ENCODE measurements at places on chromosomes 12 and 14.

GRCh38 chr12:125159702-125160101 lies 94.5 kb downstream of the AACS start:
- DNase-seq = no peak

DNA sequence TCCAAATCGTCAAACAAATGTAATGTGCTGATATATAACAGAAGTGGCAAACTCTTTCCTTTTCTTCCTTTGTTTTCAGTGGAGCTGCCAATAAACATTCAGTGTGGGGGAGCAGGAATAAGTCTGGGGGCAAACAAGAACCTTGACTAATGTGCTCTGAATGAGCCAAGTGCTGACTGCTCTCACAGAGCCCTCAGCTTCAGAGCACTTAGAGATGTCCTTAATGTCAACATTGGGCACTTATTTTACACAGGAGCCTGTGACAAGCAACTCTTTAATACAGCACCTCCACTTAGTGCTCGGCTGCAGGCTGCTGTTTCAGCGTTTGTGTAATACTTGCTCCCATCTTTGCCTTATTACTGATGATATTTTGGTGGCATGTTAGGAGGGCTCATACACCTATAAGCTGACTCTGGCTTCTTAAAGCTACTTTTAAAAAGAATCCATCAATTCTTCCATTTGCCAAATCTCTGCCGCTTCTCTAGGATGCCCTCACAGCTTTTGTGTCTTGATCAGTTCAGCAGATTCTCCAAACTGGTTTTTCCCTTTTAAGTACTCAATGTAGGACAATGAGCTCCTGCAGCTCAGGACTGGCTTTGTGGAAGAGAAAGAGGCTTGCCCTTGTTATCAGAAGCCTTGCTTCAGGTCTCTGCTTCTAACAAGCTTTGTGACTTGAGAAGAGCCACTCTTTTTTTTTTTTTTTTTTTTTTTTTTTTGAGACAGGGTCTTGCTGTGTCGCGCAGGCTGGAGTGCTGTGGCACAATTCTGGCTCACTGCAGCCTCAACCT lies 206.6 kb downstream of the MON2 start:
- DNase-seq = no peak

DNA sequence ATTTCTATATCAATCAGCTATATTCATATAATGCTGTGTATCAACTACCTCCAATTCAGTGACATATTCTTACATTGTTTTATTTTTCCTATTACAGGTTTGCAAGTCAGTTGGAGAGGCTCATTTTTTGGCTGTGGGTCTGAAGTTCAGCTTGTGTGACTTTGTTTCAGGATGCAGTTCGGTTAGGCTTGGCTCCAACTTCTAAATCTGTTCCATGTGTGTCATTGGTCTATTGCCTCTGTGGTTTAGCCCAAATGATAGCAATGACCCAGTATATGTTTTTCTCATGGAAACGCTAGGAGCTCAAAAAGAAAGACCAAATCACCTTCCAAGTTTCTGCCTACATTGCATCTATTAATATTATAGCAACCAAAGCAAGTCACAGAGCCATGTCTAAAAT lies 848.6 kb upstream of the LRFN5 start:
- no peak for DNase-seq

- no peak for DNase-seq
These were observed 113.8 kb upstream of the G2E3 start for GRCh38 chr14:30445011-30445793.

DNA sequence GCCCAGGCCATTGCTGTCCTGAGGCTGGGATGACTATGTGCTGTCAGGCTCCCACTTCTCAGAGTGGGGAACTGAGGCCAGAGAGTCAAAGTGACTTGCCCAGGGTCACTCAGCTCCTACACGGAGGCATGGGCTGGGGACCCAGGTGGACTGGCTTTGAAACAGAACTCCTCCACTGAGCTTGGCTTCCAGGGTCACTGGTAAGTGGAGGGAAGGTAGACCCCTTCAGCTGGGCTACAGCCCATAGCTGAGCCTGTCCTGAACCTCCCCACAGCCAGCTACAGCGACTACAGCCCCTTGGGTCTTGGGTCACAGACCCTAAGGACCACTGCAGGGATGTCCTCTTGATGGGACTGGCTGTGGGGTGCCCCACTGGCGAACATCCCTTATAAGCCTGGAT lies 40.3 kb upstream of the TRAF3 start:
- DNase-seq = no peak

DNA sequence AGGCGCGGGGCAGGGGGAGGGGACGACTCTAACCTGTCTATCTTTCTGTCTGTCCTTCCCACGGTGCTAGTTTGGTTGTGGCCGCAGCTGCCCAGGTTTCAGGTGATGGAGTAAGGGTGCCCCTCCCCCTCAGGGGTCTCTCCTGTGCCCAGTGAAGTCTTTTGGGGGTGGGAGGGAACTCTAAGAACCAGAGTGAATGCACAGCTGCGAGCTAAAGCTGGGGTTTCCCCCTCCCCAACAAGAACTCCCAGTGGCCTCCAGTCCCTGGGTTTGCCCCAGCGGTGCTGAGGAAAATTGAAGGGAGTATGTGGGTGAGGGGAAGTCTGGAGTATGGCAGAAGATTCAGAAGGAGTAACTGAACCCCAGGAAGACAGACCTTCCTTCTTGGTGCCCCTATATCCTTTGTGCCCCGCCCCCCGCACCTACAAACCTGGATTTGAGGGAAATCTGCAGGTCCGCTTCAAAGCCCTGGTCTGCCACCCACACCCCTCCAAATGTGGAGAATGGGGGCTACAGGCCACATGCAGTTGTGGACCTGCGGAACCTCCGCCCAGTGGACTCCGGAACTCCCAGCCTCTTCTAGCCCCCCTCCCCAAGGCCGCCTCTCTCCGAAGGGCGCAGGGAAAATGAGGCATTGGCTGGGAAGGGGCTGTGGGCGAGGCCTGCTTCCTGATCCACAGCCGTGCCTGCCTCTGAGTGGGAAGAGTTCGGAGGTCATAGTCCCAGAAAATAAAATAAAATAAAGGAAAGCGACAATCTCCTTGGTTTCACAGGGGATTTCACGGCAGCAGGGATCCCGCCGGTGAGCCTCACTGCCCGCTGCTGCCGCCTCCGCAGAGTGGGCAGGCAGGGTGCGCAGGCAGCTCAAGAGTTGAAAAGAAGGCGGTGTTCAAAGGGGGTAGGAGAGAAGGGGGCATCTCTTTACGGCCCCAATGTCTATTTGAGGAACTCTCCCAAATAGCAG lies 3.4 kb upstream of the HOXC9 start:
- DNase-seq = no peak

DNA sequence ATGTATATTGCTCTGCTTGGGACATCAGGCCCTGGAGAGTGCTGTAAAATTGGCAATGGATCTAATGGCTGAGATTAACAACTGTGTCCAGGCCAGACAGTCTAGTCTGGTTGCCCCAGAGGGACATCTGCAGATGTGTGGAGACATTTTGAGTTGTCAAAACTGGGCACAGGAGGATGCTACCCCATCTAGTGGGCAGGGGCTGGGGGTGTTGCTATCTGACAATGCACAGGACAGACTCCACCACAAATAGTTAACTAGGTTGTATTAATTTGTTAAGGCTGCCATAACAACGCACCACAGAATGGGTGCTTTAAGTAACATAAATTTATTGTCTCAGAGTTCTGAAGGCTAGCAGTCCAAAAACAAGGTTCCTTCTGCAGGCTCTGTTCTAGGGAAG lies 302.5 kb upstream of the AMIGO2 start:
- DNase-seq = no peak

DNA sequence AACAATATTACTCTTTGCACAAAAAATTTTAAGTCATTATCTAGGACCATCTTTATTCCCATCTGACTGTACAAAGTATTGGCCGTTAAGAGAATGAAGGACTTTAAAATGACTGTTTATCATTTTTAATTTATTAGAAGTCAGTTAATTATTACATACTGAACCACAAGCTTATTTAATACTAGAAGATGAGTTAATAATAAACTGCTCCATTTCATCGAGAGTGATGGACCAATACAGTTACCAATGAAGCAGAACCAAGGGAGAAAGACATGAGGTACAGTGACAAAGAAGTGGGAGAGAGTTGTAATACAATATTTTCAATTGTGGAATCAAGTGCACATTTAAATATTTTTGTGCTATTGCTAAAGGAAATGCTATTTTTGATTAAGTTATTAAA lies 83.3 kb downstream of the PTPRO start:
- no peak for DNase-seq

- no peak for DNase-seq
These were observed 69.9 kb downstream of the ARL6IP4 start for GRCh38 chr12:123050331-123050831.

DNA sequence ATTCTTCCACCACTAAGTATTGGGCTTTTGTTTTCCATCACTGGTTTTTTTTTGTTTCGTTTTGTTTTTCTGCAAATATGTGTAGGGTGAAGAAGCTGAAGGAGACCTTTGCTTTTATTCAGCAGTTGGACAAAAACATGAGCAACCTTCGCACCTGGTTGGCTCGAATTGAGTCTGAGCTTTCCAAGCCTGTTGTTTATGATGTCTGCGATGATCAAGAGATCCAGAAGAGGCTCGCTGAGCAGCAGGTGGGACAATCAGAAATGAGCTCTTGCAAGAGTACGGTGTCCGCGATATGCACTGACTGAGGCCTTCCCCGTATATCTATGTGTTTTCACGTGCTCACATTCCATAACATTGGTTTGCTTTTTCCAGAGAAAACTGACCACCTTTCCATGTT lies 91.5 kb downstream of the ESR2 start:
- DNase-seq = no peak

DNA sequence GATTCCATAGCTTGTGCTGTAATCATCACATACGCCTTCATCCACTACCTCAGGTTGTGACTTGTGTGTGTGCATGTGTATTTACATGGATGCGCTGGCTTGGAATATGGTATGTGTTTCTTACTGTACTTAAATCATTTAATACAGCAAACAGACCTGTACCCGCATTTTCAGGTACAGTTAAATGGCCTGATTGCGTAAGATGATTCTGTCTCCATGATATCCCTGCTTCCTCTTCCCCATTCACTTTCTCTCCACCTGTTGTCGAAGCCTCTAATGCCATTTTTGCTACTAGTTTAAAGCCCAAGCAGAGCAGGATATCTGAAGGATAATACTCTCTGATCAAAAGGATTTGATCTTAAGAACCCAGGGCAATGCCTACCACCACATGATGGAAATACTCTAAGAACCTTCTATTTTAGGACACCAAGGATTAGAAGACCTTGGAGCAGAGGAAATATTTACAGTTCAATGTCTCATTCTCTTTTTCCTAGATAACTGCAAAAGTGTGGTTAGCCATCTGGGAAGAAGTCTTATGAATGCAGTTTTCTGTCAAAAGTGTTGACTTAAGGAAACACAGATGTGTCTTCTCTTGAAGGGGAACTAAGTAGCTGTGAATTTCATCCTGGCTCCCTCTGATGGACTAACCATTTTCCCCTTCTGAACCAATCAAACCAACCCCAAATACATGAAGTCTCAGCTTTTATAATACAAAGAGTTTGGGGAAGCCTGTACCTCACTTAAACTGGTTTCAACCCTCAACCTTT lies 78.7 kb downstream of the HELB start:
- DNase-seq = no peak

DNA sequence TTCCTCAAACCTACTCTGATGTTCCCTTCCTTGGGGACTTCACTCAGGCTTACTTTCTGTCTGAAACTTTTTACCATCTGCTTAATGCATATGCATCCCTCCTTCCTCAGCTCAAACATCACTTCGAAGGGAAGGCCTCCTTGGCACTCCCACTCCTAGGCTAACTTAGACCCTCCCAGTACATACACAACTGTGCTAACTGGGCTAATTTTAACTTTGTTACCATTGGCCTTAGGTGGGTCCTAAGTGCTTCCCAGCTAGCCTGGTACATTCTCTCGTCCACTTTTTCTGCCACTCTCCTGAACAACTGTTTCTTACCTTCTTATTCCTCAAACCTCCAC lies 3.8 kb downstream of the EEF1AKMT3 start:
- DNase-seq = no peak

- no peak for DNase-seq
These were observed 26.5 kb downstream of the BCL7A start for GRCh38 chr12:122048151-122048550.

DNA sequence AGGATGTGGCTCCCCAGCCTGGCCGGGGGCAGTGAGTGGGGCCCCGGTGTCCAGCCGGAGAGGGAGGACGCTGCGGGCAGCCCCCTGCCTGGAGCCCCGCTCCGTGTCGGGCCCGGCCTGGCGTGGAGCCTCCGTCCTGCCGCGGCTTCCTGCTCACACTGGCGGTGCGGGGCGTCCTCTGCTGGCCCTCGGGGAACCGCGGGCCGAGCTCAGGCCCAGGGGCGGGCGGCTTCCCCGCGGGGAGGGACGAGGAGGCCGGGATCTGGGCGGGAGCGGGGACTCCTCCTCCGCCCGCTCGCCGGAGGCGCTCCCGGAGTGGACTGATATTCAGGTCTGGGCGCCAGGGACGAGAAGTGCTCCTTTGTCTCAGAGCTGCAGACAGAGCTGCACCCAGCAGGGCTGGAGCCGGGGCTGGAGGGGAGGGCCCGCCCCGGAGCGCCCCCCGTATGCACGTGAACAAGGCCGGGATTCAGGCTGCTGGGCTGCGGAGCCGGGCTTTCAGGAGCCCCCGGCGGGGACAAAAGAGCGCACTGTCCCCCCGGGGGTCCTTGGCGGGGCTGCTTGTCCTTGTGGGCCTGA lies 2.2 kb downstream of the MMP17 start:
- DNase-seq = no peak

DNA sequence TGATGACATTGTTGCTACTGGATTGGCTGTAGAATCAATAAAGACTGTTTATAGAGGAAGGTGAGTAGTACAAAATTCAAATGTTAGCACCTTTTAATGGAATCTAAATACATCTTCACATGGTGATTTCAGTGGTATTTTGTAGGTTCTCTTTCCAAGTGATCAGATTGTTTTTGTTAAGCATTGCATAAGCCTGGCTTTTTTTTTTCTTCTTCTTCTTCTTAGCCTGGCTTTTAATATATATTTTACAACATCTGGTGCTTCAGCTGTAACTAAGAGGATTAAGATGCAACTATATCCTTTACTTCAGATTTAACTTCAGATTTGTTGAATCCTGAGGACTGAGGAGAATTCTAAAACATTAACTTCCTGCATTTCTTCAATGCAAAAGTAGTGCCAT lies 57.3 kb upstream of the ATF1 start:
- DNase-seq = no peak

GRCh38 chr14:90017371-90017770 lies 44.4 kb upstream of the KCNK13 start:
- DNase-seq = no peak

GRCh38 chr14:99660794-99661193 lies 15.9 kb downstream of the HHIPL1 start:
- DNase-seq = no peak

GRCh38 chr12:93959657-93960056 lies 188.7 kb upstream of the PLXNC1 start:
- no peak for DNase-seq

DNA sequence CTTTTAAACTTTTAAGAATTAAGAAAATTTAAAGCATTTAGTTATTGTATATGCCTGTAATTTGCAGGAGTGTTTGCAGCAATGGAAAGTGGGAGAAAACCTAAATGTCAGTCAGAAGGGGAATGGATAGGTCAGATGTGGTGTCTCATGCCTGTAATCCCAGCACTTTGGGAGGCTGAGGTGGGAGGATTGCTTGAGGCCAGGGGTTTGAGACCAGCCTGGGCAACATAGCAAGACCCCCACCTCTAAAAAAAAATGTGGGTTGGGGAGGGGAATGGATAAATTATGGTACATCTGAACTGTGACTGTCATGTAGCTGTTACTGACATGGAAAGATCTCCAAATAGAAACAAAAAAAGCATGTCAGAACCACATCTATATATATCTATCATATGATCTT lies 2.1 kb downstream of the MRPL42 start:
- no peak for DNase-seq
